ENCODE measurements at places on chromosomes 2 and 18.

DNA sequence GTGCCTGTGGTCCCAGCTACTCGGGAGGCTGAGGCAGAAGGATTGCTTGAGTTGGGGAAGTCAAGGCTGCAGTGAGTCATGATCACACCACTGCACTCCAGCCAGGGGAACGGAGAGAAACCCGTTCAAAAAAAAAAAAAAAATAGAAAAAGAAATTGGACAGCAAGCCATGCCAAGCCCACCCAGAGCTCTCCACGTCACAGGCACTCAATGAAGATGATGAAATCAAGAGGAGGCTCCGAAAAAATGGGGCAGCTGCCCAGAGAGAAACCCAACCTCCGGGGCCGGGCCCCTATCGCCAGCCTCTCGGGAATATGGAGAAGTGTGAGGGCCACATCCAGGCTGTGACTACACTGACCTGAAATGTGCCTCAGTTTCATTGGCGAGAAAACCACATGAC, 40.0 kb downstream of the BIN1 start:
- no peak for DNase-seq

DNA sequence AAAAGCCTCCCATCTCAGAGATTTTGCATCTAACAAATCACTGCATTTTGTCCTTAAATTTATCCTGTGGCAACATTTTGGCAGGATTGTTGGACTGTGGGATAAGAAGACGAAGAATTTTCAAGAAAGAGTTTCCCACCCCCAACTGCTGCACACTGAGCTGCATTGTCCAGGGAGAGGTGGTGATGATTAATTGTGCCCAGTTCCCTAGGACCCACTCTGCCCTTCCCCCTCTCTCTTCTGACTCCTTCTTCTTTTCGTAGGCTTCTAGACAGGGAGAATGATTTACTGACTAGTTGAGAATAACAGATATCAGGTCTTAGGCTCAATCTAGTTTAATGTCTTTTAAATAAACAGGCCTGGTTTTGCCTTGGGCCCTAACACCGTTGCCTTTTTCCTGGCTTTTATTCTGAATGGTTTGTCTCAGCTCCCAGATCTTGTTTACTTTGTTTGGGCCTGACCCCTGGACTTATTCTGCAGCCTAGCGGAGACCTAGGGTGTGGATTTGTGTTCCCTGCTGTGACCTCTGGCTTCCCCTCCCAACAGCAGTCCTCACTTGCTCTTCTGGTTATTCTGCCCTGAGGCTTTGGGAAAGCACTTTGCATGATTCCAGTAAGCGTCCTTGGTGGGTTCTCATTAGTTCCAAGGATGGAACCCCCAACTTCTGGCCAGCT, 233.3 kb downstream of the INSIG2 start:
- no peak for DNase-seq

GRCh38 chr2:231611273-231612108, 18.8 kb downstream of the TEX44 start:
- no peak for DNase-seq

DNA sequence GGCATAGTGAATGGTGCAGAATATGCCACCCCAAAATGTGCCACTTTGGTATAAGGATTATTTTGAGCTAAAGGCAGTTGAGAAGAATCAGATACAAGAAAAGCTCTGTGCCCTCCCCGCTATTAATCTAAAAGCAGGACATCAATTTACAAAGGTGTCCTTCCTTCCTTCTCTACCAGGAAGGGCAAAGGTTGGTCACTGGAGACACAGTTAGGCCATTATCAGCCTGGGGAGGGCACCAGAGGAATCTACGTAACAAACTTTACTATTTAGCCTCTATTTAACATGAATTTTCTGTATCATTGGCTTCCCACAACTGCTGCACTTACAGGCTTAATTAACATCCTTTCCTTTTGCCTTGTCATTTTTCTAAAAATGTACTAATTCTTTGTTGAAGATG, 52.6 kb downstream of the MEP1B start:
- no peak for DNase-seq

DNA sequence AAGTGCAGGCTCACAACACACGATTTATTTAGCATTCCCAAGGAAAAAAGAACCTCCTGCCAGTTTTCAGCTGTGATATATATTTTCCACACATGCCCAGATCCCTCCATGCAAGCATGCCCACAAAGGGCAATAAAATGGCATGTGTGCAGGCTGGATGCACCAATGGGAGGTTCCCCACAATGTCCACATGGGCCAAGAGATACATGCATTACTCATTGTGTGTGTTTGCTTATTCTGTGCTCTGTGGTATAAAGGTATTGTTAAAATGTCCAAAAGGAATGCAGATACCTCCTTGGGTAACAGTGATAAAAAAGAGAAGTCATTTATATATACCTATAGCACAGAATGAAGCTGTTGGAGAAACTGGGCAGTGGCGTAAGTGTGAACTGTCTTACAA, 207.4 kb downstream of the FHOD3 start:
- DNase-seq, result no peak

GRCh38 chr2:7094231-7094741, 177.1 kb downstream of the RNF144A start:
- no peak for DNase-seq

DNA sequence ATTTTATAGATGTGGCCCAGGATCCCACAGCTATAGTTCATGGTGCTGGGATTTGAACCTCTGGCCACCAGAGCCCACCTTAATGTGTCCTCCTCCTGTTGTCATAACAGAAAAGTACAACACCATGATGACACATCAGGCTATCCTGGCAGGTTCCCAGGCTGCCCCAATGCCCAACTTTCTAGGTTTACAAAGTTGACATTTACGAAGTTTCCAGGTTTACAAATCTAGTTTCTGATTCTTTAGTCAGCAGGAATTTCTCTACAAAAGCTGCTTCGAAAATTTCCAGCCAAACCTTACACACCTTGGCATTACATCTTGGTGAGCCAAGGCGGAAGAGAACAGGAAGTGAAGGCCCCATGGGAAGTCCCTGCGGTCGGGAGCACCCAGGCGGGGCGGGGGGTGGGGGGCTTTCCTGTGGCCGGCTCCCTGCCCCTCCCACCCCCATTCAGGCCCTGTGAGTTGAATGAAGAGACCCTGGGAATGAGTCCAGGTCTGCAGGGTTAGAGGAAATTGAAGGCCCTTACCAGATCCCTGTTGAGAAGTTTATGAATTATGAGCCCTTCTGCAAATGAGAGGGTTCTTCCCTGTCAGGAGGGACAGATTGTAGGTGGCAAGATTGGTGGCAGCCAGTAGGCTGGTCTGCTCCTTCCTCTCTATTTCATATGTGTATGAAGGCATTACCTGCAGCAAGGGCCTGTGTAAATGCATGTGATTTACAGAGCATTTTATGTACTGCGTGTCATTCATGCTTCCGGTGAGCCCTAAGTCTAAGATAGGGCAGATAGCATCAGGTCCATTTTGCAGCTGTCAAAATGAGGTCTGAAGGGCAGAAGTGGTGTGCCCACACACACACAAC, 11.1 kb upstream of the IL1RN start:
- DNase-seq, result no peak

DNA sequence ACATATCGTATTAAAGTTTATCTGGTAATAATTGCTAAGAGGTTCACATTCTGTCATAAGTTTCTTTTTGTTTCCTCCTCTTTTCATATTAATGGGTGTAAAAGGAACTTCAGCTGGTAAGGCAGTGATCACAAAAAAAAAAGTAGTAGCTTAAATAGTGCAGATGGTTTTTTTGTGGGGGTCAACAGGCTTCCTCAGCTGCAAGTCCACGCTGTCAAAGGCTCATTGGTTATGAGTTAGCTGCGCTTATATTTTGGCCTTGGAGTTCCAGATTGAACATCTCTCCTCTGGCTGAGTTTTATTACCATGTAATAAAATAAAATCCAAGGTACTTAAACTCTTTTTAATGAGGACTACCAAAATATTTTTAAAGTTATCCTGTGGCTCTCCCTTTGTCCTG, 277.0 kb upstream of the ZEB2 start:
- no peak for DNase-seq

DNA sequence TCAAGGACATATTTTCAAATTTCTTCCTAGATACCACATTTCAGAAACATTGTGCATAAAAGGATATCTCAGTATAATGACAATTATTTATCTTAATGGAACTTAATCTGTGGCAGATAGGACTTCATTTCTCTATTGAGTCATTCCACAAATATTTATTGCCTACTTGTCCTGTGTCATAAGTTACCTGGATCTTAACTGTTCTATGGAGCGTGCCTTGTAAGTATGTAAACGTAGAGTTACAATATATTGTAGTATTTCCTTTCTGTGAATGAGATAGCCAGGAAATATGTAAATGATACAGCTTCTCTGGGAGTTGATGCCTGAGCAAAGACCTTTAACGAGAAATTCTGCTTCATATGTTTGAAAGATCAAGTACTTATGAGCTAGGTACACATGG, 2.5 kb downstream of the AGFG1 start:
- no peak for DNase-seq

Measured in central memory CD4-positive, alpha-beta T cell (primary cell).